ENCODE measurements at places on chromosomes 12 and 14.

DNA sequence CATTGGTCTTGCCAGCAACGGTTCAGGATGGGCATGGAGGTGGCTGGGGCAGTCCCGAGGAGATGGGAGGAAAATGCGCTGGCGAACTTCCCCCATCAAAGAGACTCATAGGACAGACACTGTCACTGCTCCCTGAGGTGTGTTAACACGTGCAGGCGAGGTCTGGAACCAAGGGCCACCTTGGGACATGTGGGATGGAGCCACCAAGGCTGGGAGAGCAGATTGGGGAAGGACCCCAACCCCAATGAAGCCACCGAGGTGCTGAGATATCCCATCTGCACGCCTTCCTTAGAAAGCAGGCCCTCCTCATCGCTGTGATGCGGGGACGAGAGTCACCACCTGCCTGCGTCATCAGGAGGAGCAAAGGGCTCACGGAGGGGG, 16.9 kb upstream of the BEGAIN start:
- DNase-seq: no peak

DNA sequence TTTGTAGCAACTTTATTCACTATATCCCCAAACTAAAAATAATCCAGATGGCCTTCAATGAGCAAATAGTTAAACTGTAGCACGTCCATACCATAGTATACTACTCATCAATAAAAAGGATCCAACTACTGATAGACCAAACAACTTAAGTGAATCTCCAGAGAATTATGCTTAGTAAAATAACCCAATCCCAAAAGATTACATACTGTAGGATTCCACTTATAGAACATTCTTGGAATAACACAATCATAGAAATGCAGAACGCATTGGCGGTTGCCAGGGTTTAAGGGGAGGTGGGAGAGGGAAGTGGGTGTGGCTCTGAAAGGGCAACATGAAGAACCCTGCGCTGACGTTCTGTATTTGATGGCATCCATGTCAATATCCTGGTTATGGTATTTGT, 28.6 kb downstream of the SNRPF start:
- no peak for DNase-seq

GRCh38 chr14:61335049-61335448, 13.7 kb downstream of the PRKCH start:
- no peak for DNase-seq

GRCh38 chr14:76245097-76245496, 93.4 kb downstream of the GPATCH2L start:
- DNase-seq: no peak

DNA sequence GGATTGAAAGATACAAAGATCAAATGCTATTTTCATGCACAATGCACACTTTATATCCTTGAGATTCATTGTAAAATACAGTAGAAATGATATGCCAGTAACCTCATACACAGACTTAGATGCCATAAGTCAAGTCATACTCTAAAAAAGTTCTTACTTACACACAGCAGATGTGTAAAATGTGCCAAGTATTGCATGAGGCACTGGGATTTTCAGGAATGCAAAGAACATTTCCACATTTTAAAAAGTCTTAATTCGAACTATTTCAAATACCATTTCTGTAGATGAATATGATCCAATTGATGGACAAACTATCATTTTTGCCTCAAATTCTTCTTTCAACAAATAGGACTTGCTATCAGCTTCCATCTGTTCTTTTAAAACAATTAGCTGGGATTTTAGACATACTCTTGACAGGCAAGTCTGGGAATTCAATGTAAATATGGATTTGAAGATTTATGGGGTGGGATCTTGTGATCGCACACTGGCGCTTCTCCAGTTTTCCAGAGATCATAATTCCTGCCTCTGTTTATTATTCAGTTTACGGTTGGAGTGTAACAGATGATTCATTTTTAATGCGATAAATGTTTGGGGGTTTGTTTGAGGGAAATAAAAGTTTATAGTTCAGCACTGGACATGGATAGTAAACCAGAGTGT, 183.8 kb downstream of the PAX9 start:
- DNase-seq: no peak

DNA sequence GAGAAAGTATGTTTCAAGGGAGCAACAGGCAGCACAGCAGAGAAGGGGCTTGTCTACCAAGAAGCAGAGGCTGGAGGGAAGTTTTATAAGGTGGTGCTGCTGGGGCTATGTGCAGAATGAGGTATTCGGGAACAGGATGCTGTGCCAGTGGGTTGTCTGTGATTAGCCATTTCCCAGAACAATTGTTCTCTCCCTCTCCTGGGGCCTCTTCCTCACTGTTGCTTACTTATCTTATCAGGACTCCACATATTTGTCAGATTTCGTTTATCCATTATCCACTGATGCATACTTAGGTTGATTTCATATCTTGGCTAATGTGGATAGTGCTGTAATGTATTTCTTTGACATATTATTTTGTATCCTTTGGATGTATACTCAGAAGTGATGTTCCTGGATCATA, 195.1 kb upstream of the RTL1 start:
- DNase-seq: no peak

DNA sequence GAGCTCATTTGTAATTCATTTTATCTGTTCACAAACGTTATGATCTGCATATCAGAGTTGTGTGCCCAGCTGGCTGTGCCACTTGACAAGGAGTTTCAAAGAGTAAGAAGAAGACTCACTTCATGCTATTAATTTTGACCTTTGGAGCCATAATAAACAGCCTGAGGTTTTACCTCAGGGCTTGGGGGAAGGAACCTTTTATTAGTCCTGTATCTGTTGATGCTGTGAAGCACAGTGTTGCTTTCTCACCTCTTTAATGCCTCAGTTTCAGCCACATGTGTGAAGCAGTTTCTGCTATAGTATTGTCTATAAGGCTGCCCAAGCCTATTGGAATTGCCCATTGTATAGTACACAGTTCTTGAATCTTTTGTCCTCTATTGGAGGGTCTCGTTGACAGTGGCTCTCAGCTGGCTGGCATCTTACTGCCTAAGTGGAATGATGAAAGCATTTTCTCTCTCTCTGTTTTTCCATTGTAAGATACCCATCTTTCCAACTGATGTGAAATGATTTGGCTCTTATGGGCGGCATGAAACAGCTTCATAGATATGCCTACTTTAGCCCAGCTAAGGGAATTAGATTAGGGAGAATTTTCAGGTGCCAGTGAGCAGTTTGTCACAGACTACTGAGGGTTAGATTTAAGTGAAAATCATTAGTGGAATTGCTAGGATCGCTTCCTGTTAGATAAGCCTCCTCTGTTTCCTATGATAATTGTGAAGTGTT, 34.7 kb downstream of the GPATCH2L start:
- DNase-seq: peak; percentile 67

DNA sequence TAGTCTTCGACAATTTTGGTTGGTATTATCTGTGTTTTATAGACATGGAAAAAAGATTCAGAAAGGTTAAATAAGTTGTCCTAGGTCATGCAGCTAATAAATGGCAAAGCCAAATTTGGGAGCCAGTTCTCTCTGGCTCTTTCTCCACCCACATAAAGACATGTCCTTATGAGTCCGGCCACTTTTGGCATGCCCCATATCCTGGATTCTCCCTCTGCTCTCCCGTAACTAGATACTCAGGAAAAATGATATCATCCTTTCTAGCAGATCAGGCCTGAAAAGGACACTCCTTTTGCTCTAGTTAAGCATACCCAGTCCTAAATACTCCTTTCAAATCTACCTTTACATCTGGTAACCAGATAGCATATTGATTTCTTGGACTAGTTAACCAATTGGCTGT, 64.4 kb downstream of the TTLL5 start:
- no peak for DNase-seq

DNA sequence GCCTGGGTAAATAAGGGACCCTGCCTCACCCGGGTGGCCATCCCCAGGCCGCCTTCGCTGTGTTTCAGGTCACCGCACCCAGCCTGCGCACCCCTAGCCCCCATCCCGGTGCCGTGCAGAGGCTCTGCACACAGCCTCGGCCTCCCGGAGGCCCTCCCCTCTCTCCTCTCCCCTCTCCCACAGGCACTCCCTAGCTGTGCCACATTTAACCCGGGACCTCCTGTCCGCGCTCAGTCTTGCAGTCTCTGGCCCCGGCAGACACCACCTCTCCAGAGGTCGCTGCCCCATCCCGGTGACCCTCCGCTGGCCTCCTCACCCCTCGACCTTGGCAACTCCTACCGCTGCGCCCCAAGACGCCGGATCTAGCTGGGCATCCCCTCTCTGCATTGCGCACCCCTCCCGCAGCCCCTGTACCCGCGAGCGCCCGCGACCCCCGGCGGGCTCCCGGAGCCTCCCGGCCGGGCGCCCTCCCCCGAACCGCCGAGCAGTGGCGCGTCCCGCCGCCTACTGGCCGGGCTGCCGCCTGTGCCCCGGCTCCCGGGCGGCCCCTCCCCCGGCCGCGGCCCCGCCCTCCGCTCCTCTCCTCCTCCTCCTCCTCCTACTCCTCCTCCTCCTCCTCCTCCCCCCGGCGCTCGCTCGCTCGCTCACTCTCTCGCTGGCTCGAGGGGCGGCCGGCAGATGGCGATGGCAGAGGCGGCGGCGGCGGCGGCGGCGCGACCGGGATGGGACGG, 120.7 kb downstream of the AACS start:
- DNase-seq: peak; percentile 58

GRCh38 chr12:56933826-56934625, at the start of gene SDR9C7:
TSS of gene SDR9C7 (minus strand) at chr12:56934408. CDS start at chr12:56934261, 147 bp downstream.
- DNase-seq: no peak

GRCh38 chr12:7439579-7440505, 4.1 kb downstream of the CD163L1 start:
- no peak for DNase-seq

GRCh38 chr12:1878695-1879094, 39.8 kb downstream of the CACNA2D4 start:
- DNase-seq: no peak

GRCh38 chr14:72070458-72070857, 138.2 kb downstream of the RGS6 start:
- DNase-seq: no peak

GRCh38 chr12:77855548-77855947, 24.9 kb downstream of the NAV3 start:
- DNase-seq: no peak

DNA sequence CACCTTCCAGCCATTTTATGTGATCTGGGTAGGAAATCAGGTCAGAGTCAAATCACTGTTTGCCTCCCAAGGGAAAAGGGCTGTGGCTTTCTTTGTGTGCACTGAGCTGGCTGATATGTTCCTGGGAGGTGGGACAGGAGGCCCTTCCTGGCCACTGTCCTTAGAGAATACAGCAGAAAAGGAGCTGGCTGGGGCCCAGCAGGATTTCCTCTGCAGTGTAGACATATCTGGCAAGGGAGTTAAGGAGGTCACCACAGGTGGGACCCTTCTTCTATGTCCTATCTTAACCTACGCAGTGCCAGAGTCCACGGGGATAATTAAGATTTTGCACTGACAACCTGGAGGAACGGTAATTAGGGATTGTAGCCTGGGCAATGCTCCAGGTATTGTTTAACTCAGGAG, 145.3 kb downstream of the NTF3 start:
- DNase-seq: no peak

DNA sequence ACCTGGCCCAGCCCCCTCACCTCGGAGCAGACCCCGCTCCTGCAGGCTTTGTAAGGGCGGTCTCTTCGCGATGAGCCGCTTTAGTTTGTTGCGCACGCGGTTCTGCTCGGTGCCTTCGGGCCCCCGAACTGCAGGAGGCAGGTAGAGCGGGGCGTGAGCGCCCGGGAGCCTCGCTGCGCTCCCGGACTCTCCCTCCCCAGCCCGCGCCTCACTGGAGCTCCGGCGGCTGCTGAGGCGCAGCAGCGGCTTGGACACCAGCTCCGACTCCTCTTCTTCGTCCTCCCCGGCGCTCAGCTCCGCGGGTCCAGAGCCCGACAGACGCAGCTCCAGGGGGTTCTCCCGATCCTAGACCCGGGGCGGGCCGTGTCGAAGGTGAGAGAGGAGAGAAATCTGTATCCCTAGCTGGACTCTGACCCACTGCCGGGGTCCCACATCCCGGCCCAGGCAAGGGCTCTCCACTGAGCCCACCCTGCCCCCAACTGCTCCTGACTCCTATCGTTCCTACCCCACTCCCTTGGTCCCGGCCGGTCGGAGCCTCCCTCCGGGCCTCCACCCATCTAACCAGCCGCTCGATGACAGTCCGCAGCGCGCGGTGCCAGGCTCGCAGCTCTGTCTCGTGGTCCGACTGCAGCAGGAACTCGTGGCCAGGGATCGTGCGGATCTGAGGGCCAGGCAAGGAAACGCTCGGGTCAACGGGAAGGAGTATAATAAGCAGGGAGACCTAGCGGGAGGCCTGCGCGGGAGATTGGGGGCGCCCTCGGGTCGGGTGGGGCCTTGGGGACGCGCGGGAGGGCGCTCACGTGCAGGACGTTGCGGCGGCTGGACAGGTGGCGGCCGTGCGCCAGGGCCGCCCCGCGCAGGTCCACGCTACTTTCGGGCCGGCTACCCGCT, 4.2 kb downstream of the ARHGAP9 start:
- DNase-seq: no peak

DNA sequence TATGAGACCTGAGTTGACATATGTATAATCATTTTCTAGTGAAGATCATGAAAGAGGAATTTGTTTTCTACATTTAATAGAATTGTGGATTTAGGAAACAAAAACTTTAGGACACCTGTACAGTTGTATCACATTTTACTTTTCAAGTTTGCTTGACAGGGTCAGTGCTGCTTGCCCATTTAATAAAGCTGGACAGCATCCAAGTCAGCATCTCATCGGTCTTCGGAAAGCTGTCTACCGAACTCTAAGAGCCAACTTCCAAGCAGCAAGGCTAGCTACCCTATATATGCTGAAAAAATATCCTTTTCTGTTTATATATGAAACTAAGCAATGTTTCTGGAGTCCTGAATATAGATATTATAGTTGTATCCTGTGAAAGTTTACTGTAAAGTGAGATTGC, 52.3 kb downstream of the VEZT start:
- no peak for DNase-seq

- DNase-seq: no peak
These were observed 8.2 kb downstream of the TGM1 start for GRCh38 chr14:24254630-24255392.

GRCh38 chr12:118359541-118359915, 13.2 kb downstream of the TAOK3 start:
- DNase-seq: no peak

DNA sequence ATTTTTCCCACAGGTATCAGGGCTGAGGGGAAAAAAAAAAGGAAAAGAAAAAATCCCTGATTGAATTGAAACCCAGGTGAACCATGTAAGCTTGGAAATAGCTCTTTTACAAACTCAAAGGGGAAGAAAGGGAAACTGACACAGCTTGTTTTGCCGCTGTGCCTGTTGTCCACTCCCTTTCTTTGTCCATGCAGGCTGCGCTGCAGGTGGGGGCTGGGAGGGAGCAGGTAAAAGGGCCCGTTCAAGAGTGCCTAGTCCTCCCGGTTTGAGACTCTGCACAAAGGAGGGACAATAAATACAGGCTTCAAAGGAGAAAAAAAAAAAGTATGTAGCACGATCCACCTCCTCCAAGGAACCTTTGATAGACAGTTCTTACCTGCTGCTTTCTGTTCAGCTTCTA, 194.8 kb downstream of the GRIN2B start:
- DNase-seq: no peak

GRCh38 chr12:94242901-94243300, 94.5 kb downstream of the PLXNC1 start:
- DNase-seq: no peak

DNA sequence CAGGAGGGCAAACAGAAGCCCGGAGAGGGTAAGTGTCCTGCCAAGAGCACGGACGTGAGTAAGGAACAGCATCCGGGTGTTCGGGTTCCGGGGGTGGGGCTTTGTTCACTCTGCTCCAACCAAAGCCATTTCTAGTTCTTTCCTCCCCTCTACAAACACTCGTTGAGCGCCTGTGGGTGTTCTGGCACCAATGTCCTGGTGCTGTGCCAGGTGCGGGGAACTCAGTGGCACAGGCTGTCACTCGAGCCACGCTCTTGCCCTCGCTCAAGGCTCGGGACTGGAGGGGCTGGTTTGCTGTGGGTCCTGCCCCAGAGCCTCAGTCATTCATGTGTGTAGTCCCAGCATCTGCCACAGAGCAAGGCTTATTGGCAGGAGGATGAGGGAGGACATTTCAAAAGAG, 157.5 kb downstream of the CALM1 start:
- DNase-seq: peak; percentile 58

All from NCI-H1105 treated with DMSO at 0.1 percent for 48 hours (cell line).